ENCODE measurements at places on chromosomes 11 and 22. TPM values are rescaled to one million over a fixed set of nuclear protein-coding genes. Genes with fewer than 3 reads are reported as not detected.

DNA sequence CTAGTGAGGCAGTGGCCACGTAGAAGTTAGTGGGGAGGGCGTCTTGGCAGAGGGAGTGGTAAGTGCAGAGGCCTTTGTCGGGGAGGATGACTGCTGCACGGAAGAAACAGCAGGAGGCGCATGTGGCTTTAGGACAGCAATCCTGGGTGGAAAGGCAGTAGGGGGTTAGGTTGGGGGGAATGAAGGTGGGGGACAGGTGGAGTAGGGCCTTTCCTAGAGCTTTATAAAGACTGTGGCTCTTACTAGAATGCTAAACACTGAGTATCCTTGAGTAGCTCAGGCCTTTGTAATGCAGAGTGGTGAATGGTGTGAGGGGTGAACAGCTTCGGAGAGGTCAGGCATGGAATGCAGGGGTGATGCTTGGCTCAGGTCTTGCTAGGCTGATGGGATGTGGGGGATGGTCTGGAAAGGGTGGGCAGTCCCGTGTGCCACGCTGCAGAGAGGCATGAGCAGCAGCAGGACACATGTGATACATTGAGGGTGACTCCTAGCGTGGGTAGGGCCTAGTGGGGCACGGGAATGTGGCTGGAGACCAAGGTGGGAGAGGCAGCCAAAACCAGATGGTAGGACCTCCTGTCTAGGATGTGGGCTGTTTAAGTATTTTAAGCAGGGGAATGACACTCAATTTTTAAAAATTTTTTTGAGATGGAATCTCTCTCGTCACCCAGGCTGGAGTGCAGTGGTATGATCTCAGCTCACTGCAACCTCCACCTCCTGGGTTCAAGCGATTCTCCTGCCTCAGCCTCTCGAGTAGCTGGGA is 19.2 kb downstream of the AP2A2 start:
- DNase-seq: no peak

DNA sequence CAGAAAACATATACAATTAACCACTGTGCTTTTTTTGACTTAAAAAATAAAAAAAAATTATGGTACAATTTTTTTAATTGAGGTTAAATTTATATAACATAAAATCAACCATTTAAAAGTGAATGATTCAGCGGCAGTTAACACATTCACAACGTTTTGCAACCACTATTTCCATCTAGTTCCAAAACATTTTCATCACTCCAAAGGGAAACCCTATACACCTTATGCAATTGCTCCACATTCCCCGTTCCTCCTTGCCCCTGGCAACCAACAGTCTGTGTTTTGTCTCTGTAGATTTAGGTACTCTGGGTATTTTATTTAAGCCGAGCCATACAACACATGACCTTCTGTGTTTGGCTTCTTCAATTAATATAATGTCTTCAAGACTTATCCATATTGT is 15.3 kb downstream of the DDI1 start:
- DNase-seq: no peak

SCN3B gene
- polyA plus RNA-seq: 2.3 TPM

- no peak for DNase-seq
Observed at GRCh38 chr11:48047616-48048015, 67.3 kb downstream of the PTPRJ start.

PYGM gene
- polyA plus RNA-seq: 33.6 TPM

SLC35F2 gene
- 2.6 TPM for polyA plus RNA-seq

DNA sequence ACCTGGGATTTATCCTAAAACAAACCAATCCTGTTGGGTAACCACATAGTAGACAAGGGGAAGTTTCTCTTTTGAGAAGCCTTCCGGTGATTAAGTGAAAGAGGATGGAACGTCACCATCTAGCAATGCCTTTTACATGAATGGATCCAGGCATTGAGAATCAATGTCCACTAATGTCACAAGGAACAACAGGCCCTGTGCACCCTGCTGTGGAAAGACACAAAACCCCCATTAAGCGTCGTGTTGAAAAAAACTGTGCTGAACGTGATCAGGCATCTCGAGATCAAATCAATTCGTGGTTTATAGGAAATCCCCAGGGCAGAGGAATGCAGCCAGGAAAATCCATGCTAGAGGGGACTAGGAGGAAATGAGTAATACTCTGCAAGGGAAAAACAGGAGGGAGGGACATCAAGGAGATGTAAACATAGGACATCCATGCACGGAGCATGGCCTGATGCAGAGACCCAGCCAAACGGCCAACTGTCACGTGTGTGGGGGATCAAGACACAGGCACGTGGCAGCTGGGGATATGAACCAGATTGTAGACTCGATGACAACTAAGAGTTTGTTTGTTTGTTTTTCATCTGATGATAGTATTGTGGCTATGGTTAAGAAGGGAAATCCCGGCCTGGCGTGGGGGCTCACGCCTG is 38.6 kb upstream of the CARS1 start:
- no peak for DNase-seq

DNA sequence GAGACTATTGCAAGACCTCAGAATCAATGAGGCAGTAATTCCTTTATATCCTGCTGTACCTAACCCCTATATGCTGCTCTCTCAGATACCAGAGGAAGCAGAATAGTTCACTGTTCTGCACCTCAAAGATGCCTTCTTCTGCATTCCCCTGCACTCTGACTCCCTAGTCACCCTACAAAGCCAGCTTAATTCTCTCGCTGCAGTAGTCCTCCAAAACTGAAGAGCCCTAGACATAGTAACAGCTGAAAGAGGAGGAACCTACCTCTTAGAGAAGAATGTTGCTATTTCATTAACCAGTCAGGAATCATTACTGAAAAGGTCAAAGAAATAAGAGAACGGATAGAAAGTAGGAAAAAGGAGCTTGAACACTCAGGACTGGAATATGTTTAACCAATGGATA is 49.3 kb downstream of the PRSS23 start:
- no peak for DNase-seq

DNA sequence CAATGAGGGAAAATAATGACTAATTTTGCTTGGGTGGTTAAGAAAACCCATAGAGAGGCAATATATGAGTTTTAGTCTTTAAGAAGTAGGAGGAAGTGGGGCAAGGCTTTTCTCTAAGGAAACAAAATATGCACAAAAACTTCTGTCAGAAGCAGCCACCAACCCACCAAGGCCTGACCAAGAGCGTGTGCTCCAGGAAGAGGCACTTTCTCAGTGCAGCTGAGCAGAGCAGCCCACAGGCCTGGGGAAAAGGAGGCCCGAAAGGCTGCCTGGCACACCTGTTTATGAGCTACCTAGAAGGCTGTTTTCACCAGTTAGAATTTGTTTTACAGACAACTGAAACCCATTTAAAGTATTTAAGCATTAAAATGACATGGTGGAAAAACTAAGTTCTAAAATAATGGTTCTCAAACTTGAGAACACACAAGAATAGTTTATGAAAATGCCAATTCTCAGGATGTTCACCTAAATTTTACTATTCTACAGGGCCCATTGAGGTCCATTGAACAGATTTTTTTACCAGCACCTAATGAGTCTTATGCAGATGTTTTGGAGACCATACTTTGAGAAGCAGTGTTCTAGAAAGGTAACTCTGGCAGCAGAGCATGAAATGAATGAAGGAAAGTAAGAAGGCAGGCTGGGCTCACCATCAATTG is 160.5 kb upstream of the DDI1 start:
- no peak for DNase-seq

PDGFD gene
- 26.7 TPM for polyA plus RNA-seq

DNA sequence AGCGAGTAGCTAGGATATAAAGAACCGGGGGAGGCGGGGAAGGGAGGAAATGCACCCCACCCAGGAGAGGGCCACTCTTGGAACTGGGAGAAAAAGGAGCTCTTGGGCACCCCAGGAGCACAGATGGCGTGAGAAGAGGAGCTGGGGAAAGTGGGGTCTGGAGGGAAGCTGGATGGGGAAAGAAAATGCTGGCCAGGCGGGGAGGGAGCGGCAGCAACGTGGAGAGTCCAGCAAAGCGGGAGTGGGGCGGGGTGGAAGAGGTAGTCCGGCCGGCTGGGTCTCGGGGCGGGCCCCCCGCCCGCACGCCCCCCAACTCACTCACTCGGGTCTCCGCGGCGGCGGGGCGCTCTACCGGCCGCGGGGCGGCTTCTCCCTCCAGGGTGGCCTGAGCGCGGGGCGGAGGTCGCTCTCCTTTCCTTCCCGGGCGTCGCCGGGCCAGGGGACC is 522 bp downstream of the TOB2 start:
- no peak for DNase-seq

DNA sequence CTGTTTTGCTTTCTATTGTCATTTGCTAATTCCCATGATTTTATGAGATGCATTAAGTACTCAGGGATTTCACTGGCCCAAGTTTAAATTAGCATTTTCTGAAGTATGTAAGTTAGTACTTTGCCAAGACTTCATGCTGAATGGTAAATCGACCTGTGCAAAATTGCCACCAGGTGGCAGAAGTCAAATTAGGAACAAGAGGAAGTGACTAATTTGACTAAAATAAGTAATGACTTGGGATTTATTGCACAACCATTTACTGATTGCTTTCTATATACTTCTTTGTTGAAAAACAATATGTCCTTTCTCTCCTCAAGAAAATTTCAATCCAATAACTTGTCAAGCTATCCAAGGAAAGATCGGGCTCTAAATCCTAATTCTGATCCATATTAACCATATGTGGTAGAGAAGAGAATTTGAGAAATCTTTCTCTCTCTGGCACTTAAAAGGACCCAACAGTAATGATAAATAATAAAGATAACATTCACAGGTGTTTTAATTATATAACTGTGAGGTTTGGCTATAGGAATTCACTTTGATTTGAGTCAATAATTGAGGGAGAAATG is 253.7 kb upstream of the CHORDC1 start:
- no peak for DNase-seq

- DNase-seq: no peak
Observed at GRCh38 chr11:132142121-132142520, 771.7 kb downstream of the NTM start.

DNA sequence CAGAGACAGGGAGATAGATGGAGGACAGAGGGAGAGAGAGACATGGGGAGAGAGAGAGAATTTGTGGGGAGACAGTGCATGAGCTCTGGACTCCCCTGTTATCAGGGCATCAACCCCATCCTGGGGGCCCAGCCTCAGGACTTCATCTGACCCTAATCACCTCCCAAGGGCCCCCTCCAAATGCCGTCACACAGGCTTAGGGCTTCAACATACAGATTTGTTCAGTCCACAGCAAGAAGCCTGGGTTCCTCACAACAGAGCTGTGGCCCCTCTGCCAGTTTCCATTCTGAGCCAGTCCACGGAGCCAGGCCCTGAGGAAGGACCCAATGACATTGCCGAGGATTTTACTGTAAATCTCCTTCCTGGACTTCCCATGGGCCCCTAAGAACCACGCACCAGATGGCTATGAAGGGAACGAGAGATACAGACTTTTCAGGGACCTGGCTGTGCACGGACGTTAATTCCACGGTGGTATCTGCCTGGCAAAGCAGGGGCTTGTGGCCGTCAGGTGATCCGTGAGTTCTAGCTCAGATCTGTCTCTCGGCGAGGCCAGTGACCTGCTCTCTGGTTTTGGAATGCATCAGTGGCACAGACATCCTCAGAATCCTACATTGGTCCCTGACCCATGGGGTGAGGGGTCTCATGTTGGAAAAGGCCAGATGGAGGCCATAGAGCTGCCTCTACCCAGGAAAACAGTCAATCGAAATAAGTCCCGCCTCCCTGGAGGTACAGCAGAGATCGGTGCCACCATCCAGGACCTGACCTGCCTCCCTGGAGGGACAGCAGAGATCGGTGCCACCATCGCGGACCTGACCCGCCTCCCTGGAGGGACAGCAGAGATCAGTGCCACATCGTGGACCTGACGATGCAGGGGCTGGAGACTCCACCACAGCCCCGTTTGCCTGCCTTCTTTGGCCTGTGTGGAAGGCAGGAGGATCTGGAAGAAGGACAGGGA is 8.7 kb upstream of the B4GALNT4 start:
- no peak for DNase-seq

GRCh38 chr11:80925321-80925720 is 1484.5 kb upstream of the TENM4 start:
- DNase-seq: no peak

DNA sequence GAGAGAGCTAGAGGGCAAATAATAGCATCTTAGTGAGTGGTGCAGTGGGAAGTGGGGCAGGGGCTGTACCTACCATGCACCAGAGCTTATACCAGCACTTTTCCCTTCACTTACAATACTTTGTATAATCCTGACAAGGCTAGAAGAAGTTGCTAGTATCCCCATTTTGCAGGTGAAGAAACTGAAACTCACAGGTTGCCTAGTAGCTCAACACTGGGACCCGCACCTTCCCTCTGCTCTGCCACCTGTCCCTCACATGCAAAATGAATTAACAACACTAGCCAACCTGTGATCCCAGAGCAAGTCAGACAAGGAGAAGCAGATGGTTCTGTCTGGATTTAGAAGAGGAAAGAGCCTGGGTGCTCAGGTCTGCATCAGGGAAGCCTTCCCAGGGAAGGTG is 510.4 kb downstream of the BUD13 start:
- no peak for DNase-seq
